ENCODE measurements at places on chromosomes 12 and 14.

- no peak for DNase-seq
Measured at GRCh38 chr14:89534902-89535685, 118.1 kb upstream of the FOXN3 start.

DNA sequence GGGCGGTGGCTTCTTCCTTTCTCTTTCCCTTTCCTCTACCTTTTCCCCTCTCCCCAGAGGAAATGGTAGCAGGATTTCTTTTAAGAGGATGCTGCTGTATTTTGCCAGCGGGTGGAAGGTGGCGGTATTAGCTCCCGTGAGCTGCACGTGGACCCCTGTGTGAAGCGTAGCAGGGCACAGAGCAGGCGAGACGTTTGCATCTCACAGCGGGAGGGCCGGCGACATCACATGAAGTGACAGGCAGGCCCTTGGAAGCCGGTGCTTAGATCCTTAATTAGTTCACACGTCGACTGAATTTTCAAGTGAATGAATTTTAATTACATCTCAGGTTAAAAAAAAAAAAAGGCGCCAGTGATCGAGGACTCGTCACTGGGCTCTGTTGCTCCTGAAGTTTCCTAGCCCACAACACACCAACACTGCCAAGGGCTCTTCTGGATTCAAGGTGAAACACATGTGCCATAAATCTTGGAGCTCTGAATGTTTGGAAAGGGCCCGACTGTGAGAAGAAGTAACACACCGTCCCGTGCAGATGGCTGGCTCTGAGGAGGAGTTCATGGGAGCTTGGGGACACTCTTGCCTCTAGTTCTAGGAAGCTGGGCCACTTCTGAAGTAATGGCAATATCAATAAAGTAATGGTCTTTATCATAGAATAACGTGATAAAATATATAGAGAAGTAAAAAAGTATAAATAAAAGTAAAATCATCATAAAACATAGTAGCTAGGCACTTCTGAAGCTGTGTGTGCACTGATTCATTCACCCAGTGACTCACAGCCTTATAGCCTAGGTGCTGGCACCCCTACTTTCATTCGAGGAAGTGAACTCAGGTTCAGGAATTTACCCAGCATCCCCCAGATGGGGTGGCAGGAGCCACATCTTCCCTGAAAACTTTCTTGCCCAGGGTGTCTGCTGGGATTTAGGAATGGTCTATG is 75.3 kb downstream of the AACS start:
- DNase-seq: no peak

DNA sequence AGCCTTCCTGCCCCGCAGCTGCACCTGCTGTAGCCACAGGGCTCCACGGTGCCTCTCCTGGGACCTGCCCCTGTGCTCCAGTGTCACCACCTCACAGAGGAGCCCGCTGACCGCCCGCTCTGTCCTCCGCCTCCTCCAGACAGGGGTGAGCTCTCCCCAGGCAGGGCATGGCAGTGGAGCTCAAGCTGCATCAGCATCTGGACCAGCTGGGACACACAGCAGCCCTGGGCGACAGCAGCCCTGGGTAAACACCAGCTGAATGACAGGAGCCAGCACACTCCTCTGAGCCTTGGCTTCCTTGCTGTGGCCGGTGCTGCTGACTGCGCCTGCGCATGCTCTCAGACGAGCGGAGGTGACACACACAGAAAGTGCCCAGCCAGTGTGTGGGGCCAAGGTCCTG is 22.0 kb downstream of the CHGA start:
- no peak for DNase-seq

- no peak for DNase-seq
Measured at GRCh38 chr12:3119756-3120601, 42.8 kb downstream of the TSPAN9 start.

- no peak for DNase-seq
Measured at GRCh38 chr12:116502141-116502725, 56.9 kb upstream of the MAP1LC3B2 start.

DNA sequence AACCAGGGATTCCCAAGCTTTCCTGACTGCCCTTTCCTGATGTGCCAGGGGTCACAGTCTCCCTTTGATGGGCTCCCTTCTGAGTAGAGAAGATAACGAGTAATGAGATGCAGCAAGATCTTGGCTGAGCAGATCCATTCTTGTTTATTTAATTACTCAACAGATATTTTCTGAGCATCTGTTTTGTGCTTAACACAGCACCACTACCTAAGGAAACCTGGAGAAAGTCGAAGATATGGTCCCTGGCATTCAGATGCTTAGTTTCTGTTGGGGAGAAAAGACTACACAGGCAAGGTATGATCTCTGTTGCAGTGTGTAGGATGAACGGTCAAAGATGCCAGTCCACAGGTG is 3.9 kb downstream of the AJUBA start:
- DNase-seq: no peak

DNA sequence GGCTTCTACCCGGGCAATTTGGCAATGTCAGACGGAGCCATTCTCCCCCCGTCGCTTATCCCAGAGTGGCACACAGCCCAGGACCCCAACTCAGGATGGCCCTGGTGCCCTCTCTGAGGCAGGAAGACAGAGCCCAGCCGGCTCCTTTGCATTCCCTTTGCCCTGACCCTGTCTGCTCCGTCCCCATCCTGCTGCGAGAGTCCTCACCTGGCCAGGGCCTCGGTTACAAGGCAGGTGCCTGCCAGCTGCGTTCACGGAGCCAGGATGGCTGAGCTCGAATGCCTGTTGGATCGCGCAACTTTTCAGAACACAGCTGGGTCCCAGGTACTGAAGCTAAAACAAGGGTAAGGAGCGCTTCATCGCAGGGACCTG is 18.6 kb downstream of the LRTM2 start:
- no peak for DNase-seq

- no peak for DNase-seq
Measured at GRCh38 chr14:29240066-29240465, 473.5 kb downstream of the FOXG1 start.

GRCh38 chr12:116404913-116405611 is 127.6 kb upstream of the MED13L start:
- DNase-seq: no peak

- no peak for DNase-seq
Measured at GRCh38 chr12:15214851-15215601, 6.2 kb downstream of the RERG start.

DNA sequence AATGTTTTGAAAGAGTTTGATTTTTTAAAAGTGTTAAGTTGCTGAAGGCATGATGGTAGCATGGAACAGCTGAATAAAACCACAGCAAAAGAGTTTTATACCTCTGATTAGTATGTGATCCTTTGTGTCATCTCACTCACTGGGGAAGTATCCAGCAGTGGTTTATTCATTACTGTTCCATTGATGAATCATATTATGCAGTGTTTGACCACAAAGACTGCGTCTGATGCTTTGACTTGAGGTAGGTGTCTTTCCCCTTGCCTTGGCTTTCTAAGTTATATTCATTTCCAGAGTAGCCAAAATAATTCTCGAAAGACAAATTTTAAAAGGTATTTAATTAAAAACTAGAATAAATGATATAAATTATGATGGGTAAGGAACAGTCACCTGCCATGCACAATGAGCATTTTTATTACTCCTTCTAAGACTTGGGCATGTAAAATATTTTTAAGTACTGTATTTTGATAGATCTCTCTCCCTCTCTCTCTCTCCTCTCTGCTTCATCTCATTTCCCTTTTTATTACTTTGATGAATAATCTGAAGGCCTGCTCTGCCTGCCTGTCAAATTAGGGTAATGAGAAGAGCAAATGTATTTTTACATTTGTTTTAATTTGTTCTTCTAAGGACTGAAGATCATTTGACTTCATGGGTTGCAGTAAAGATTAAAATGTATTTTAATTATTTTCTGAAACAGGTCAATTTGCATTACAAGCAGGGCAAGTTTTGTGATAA is 164.9 kb downstream of the NAV3 start:
- no peak for DNase-seq

DNA sequence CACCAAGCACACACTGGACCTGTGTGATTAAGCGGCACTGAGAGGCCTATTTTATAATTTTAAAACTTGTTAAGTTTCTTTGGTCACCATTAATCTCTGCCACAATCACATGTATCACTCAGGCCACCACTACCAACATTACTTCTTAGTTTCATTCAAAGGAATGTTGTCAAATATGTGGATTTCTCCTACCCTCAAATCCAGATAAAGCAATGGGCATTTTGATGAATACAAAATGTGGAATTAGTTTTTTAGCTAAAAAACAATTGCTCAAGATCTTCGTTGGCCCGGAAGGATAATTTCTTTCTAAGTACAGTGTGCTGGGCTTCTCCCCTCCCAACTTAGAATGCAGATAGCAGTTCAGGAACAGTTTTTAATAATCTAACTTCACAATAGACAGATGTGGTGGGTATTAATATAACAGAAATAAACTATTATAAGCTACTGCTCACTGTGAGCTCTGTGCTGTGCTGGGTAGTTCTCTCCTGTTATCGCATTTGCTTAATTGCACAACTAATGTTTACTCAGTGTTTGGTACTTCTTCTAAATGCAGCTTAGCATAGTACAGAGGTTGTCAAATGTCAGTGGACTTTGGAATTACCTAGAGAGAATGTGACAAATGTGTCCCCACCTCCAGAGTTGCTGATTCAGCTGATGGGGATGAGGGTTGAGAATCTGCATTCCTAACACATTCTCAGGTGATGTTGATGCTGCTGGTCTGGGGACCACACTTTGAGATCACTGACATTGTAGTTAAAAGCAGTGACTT is 266.7 kb upstream of the AMIGO2 start:
- DNase-seq: no peak

DNA sequence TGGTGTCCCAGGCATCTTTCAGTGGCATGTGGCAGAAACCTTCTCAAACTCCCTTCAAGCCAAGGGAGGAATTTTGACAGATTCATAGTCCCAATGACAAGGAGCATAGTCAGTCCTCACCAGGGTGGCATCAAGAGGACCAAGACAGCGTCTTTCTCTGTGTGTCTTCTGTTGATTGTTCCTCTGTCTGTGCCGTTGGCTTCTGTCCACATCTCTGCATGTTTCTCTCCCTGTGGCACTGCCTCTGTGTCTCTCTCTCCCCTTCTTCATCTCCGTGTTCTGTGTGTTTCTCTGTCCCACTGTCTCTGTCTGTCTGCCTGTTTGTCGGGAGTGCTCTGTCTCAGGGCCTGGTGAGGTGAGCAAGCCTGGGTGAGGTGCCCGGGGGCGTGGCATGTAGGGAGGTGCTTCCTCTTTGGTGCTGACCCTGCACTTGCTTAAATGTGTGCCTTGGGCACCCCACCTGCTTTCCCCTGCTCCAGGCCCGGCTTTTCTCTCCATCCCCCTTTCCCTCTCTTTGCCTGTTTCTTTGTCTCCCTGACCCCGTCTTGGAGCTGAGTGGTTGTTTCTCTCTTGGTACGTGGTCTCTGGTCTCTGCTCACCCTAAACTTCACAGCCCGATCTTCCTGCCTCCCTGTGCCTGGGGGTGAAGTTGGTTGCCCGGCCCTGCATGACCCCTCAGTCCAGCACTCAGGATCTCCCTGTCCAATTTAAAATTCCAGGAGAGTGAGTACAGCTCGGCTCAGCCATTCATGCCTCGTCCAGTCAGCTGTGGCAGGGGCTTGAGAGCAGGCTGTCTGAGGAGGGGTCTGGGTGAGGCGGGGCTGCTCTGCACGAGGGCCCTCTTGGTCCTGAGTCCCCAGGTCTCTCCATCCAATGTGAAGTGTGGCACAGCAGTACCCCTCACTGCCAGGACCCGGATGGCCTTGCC is 28.5 kb downstream of the JDP2 start:
- DNase-seq: no peak

GRCh38 chr12:5864301-5864700 is 80.8 kb downstream of the ANO2 start:
- DNase-seq: no peak

- no peak for DNase-seq
Measured at GRCh38 chr12:87384226-87384625, 645.0 kb downstream of the C12orf50 start.

Data from stimulated activated CD4-positive, alpha-beta T cell treated with anti-CD3 and anti-CD28 coated beads, TNF-alpha, amount 100 ng/mL, for 1 hour (primary cell).